ENCODE measurements at places on chromosomes 2 and 18.

GRCh38 chr2:182904844-182905243, 38.4 kb upstream of the FRZB start:
- no peak for DNase-seq

DNA sequence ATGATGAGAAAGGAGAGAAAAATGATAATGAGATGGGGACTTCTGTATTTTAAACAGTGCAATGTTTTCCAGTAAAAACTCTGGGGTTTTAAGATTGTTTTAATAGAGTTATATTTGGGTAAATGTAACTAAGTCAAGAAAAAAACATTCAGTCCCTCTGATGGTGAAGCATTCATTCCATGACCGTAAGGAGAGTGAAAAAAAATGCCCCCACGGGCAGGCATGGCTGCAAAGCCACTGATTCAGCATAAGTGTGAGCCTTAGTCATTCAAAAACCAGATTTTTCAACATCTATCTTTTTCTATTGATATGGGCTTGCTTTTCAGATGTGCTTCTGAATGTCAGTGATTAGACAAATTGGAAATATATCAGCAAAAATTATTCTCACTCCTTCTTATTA, 957.8 kb downstream of the SLC4A3 start:
- DNase-seq, result no peak

DNA sequence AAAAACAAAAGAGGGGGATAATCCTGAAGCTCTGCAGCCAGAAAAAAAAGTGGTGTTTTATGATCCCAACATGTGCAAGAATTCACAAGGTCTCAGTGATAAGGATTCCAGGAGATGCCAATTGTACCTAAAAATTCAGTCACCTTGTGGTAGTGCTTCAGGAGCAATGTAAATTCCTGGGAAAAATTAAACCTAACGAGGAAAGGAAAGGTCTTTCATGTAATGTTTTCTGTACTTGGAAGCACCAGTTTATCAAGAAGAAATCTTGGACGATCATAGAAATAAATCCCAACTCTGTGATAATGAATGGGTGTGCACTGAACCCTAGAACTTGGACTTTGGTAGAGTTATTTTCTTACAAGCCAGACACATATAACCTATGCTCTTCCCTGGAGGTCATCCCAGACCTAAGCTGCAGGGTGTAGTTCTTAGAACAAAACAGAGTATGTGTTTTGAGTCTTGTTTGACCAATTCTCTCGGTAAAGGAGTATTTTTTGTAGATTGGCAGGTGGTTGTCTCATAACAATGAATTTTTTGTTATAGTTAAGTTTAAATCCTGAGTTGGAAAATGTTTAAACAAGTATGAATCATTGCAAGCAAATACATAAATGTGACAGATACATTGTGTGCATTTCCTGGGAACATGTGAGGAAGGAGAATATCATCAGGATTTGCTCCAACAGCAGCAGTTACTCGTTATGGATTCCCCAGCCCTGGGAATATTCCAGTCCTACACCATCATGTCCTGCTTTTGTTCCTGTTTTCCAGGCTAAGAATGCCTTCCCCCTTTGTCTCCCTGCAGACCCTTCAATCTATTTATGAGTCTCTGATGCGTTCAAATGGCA, 224.6 kb downstream of the NAPG start:
- no peak for DNase-seq

GRCh38 chr2:5433855-5434254, 258.3 kb upstream of the SOX11 start:
- no peak for DNase-seq

GRCh38 chr2:10076511-10076910, 3.7 kb downstream of the CYS1 start:
- no peak for DNase-seq

DNA sequence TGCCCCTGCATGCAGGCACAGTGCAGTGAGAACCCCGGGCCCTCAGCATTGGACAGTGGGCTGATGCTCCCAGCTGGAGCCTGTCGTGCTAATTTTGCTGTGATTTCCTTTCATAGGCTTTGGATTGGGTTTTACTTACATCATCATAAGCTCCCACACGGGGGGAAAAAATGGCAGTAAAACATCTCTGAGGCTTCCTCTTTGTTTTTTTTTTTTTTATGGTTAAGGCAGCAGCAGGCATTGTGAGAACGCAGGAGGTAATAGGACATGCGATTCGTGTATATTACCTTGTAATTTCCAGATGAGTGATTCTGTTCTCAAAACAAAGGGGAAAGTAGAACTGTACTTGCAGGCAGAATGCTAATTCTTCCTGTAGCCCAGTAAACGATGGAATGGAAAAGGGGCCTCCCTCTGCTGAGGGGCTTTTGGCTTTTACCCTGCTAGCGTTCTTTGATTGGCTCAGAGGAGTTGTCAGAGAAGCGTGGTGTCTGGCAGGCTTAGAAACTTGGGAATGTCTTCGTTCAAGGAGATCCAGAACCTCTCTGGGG, 89.7 kb downstream of the NPAS2 start:
- DNase-seq, result peak; percentile 50

DNA sequence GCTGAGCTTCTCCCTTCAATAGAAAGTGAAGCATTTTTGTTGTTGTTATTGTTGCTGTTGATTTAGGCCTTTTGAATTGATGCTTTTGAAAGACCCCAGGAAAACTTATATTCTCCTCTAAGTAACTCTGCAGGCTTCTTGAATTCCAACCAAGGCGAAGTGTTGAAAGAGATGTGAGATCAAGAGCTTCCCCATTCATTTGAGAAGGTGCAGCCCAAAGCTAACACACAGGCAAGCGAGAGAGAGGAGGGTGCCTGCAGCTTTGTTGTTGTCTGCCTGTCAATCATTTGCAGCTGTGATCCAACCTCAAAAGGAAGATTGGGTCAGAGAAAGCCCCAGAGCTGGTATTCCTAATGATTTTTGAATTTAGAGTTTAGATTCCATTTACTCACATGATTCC, 963.6 kb upstream of the CNTNAP5 start:
- no peak for DNase-seq

GRCh38 chr2:195984923-195985726, 83.5 kb downstream of the DNAH7 start:
- DNase-seq, result peak; percentile 13

- DNase-seq, result no peak
Measured at GRCh38 chr2:237742191-237742590, 56.4 kb upstream of the RBM44 start.

DNA sequence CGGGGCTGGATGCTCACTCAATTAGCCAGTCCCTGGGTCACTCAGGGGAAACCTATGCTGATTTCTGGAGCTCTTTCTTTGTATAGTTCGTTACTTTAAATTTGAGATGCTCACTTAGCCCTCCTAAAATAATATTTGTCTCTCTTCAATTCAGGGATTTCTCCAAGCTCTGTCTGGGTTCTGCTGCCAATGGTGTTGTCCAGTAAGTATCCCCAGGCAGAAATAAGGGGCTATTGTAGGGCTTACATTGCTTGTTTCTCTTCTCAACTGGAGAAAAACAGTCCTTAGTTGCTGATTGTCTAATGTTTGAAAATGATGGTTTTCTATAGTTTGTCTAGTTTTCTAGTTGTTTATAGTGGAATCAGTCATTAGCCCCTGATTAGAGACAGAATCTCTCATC, 5.0 kb downstream of the RAB6C start:
- no peak for DNase-seq

GRCh38 chr2:133025004-133025403, 355.0 kb upstream of the LYPD1 start:
- no peak for DNase-seq

DNA sequence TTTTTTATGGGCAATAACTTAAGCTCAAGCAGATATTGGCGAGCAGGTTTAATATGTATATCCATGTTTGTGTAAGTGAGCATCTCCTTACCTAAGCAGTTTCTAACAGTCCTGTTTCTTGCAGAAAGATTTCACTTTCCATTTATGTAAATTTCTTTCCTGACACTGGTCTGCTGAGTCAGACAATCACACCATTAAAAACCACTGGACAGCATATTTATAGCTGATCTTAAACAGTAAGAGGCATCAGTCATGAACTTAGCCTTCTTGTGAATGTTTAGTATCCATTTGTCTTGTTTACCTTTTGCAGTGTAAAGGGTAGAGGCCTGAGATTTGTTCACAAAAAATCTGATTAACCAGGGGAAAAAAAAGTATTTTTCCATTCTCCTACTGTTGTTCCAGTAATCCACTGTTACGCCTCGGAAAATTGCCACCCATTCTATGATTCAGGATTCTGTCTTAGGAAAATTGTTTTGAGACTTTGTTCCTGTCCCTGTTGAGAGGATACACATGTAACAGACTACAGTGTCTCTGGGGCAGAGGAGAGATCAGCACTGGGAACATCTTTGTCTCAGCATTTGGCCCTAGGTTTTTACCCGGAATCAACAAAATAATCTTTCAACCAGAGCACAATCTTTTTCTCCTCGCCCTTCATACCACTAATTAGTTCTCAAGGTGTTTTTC, 521.0 kb upstream of the NRP2 start:
- DNase-seq, result no peak

- no peak for DNase-seq
Measured at GRCh38 chr2:240857039-240858008, 11.3 kb upstream of the AGXT start.

GRCh38 chr2:38692636-38693318, 26.9 kb downstream of the GALM start:
- DNase-seq, result no peak

DNA sequence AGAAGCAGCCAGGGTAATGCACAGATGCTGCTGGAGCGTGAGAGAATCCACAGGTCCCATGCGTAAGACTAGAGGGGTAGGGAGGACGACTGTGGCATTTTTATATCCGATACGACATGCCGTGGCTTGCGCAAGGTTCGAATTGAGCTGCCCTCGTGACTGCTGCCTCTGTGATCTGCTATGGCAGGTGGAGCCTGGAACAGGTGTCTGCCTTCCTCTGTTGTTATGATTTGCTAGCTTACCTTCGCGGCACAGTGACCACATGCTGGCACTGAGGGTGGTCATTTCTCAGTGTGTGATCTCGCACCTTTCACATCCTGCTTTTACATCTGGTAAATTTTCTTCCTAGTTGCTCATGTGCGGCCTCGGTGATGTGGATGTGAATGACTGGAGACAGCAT, 240.2 kb downstream of the ALPK2 start:
- no peak for DNase-seq

DNA sequence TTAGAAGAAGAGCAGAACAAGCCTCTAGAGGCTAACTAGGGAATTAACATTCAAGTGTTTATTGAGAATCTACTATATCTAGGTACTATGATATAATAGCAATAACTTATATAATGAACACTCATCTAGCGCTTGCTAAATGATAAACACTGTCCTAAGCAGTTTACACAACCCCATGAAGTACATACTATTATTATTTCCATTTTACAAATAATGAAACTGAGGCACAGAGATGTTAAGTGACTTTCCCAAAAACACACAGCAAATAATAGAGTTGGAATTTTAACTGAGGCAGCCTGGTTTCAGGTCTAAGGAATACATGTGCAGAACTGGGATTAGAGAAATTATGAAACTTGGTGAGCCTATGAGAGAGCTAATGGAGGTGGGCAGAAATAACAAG, 893.4 kb downstream of the CPS1 start:
- no peak for DNase-seq

DNA sequence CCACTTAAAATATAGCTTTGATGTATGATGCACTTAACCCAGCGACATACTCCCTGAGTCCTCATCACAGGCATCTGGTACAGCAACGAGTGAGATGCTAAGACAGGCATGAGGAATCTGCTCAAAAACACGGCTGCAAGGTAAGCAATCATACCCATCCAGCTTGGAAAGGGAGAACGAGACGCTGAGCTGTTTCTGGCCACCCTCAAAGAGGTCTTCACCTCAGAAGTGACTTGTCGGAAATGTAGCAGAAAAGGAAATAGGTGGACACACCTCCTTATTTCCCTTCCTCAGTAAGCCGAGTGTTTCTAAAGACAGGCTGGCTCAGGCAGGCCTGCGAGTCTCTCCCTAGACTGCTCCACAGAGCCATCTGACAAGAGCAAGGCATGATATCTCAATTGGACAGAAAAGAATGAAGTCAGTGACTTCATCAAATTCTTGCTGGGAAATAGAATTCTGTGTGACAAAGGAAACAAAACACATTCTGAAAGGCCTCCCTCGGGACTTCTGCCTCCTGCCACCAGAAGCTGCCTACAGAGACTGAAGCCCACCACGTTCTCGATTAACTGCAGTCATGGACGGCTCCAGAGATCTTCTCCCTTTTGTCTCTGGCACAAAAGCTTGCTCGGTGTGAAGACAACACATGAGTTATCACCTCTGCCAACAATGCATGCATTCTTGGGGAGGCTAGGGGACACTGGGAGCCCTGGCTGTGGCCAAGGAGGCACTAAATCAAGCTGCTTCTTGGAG, 84.3 kb downstream of the UXS1 start:
- no peak for DNase-seq

- no peak for DNase-seq
Measured at GRCh38 chr2:216845426-216845825, 14.4 kb downstream of the TNP1 start.

DNA sequence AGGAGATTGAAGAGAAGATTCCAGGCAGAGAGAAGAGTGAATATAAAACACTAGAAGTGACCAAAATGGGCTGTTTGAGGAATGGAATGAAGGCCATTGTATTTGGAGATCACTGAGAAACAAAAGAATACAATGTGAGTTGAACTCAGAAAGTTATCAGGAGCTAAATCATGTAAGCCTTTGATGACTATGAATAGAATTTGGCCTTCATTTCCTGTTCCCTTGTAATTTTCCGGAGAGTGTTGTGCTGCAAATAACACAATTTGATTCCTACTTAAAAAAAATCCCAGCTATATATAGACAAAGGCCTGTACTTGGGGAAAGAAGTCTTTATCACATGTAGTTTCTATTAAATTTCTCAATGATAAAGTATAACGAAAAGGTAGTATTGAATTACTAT, 33.7 kb upstream of the KYNU start:
- peak; percentile 8 for DNase-seq

GRCh38 chr2:23435250-23436035, 50.5 kb downstream of the KLHL29 start:
- DNase-seq, result no peak

GRCh38 chr18:10482363-10482984, 28.0 kb downstream of the APCDD1 start:
- DNase-seq, result no peak

DNA sequence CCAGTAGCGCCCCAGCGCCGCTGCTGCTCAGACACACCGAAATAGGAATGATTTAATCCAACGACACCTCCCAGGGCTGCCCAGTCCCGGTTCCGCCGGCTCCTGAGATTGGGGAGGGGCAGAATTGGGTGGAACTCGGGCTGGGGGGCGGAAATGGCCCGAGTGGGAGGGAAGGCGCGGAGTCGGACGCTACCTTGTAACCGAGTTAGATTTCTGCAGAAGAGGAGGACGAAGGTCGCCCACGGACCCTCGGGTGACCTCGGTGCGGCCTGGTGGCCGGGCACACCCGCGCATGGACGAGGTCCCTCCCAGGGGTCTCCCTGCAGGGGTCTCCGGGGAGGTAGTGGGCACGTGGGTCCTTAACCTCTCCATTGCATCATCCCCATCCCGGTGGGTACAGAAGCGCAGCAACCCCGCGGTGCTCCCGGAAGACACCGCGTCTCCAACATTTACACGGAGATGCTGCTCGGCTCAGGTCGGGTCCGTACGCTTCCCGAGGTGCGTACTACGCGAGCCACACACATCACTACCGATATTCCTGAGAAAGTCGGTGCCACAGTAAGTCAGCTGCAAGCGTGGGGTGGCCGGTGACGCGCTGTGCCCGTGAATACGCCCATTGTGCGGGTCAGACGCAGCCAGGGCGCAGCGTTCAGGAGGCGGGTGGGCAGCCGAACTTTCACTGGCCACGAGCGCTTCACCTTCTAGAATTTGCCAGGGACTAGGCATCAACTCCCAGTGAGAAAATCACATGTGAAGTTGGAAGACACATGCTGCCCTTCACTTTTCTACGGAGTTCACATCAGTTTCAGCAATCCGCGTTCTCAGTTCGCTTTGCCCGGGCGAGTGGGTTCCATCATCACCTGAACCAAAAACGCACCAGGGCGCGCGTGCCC, 3.0 kb downstream of the ZNF516 start:
- peak; percentile 49 for DNase-seq

Data from KBM-7 (cell line).